Heart left ventricle (tissue), 16 donors: ENCODE measurements at places on chromosomes 3 and 15.

DNA sequence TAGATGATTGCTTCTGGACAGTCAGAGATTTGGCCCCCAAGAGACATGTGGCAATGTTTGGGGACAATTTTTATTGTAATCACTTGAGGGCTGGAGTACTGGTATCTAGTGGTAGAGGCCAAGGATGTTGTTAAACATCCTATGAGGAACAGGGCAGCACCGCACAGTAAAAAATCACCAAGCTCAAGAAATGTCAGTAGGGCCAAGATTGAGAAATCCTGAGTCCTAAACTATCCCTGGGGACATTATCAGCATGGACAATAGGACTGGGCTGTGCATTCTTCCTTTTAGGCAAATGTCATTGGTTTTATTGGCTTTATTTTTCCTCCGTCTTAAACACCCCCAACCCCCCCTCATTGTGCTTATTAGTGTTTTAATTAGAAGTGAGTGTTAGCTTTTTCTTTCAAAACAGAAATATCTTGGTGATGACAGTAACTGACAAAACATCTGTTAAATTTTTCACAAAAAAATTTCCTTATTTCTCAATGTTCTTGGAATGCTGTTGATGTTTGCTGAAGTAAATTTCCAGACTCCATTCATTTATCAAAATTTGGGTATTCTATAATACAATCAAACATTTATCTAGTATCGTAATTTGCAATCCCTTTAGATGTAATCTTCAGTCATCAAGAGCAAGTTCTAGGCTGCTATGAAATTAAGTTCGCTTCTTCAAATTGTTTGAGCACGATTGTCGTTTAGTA, 944.4 kb downstream of the VGLL3 start:
- no peak for DNase-seq

DNA sequence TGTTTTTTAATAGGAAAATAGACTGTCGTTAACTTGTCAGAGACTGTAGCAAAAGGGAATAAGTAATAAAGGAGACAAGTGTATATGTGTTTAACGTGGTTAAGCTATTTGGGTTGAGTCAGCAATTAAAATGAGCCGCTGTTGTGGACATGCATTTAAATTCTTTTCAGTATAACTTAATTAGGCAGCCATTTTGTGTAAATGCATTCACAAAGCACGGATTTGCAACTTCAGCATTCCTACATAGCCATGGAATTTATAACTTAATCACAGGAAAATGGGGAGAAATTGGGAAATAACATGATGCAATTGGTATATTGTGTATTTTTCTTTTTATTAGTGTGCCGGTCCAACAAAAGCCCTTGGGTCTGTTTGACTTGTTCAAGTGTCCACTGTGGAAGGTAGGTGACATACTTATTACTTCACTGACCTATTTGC, 27.9 kb downstream of the USP3 start:
- DNase-seq = no peak

- no peak for DNase-seq
Observed at GRCh38 chr3:189530822-189531221, 100.4 kb upstream of the TP63 start.

DNA sequence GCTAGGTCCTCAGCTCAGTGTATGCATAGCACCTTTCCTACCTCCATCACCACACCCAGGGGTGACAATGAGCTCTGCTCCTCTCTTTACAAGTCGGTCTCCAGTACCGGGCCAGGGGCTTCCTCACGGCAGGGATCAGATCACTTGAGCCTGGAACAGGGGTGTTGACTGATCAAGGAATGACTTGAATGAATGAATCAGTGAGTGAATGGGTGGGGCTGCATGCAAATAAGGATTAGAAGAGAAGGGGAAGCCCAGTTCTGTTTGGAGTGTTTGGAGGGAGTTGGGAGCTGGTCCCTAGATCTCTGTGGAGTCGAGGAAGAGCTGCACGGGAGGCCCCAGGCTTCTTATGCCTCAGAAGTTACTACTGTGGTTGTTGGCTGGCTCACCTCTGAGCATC, 87.0 kb downstream of the TMEM266 start:
- DNase-seq = no peak

DNA sequence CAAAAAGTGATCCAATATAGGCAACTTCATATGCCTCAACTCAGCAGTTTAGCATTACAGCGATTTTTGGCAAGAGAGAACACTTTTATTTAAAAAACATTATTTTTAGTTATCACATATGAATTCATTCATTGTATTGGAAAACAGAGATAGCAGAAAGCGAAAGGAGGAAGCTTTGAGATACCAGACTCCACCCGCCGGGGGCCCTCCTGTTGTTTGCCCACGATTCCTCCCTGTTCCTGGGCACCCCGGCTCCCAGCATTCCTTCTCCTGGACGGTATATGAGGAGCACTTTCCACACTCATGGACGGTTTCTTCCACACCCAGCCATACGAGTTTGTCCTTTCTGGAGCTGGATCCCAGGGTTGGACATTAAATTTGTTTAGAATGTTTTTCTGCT, 18.2 kb downstream of the APBA2 start:
- no peak for DNase-seq
